ENCODE measurements at places on chromosomes 7 and 10. TPM values are rescaled to one million over a fixed set of nuclear protein-coding genes. Genes with fewer than 3 reads are reported as not detected.

DNA sequence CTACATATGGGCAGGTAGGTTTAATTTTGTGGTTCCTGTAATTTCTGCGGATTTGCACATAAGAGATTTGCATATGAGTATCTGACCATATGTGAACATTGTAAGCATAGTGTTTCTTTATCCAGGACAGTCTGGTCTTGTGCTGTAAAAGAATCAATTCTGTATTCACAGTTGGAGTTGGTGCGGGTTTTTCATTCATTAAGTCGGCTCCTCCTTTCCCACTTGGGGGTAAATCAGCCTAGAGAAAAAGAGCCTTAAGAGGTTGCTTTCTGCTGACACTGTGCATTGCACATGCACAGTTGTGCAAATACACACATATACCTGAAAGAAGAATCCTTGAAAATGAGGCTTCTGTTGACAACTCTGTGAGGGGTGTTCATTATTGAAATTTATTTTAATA, 6.1 kb upstream of the CYP26C1 start:
- DNase-seq, result no peak

- no peak for DNase-seq
These were observed 289.7 kb downstream of the KLF6 start for GRCh38 chr10:3495281-3495680.

- no peak for DNase-seq
These were observed at the start of gene TMEM26 for GRCh38 chr10:61452655-61453641. Gene TMEM26, minus strand, starts transcription at chr10:61453381. Its CDS starts 300 bp downstream, at chr10:61453081.

DNA sequence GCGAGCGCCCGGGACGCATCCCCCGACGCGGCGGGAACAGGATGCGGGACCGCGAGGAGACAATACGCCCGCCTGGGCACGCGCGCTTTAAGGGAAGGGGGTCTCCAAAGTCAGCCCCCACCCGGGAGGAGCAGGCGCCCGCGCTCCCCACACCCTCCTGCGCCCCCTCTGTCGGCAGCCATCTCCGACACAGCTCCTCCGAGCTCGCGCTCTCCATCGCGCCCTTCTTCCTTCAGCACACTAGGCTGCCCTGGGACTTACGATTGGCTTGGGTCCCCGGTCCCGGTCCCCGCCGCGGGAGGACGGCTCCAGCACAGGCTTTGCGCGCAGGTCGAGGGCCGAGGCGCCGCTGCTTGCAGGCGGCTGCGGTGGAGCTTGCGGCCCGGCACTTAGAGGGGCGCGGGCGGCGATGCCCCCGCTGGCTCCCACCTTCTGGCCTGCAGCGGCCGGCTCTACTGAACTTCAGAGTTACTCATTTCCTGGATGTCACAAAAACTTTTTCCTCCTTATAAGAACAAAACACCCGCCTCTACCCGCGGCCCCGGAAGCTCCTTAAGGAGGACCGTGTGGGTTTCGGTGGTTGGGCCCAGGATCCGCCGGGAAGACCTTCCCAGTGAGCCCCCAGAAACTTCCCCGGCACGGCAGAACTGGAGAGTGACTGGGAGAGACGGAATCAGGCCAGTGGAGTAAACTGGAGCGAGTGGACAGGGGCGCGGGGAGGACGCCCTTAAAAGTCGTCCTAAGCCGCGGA, at the start of gene ITPRIP:
Gene ITPRIP (minus strand): TSS at position 481 of the 751 bp plus-strand sequence. CDS start 22,414 bp downstream, outside the sequence.
- DNase-seq, result peak; percentile 72

DNA sequence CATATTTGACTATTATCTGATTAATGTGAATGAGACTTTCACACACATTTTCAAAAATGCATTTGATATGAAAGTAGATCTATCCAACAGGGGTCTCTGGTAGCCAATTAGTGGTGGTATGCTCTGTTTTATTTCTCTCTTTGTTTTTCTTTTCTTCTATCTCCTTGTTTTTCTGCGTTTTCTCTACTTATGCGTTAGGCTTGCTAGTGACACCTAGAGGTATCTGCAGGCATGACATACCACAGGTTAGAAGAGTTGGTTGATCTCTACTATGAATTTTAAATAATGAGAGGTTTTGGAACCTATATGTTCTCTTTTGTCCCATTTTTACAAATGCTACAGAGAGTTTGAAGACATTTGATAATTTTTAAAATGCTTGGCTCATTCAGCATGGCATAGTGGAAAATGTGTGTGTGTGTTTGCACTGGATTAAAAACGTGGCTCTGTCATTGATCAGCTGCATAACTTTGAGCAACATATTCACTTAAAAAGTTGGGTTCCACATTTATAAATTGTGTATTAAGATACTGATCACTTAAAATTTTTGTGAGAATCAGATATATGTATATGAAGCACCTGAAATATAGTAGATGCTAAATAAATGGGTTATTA, 28.1 kb upstream of the PLXDC2 start:
- DNase-seq, result peak; percentile 54

GRCh38 chr10:118543714-118544400, 51.6 kb downstream of the PRLHR start:
- DNase-seq, result peak; percentile 61

- DNase-seq, result no peak
These were observed 59.4 kb downstream of the EBLN1 start for GRCh38 chr10:22158426-22158825.

GRCh38 chr10:69744971-69745370, 56.7 kb upstream of the COL13A1 start:
- no peak for DNase-seq

The MAP3K8 gene
- total RNA-seq, result 0.67 TPM

The PHKG1 gene
- 1.9 TPM for total RNA-seq

The BEND7 gene
- 5.2 TPM for total RNA-seq

The CTTNBP2 gene
- total RNA-seq, result 46.3 TPM

The BAMBI gene
- total RNA-seq, result 288 TPM

All from SK-MEL-5 (cell line).